Parietal lobe (tissue), 2 donors: ENCODE measurements at places on chromosomes 6 and 20. TPM values are rescaled to one million over a fixed set of nuclear protein-coding genes. Genes with fewer than 3 reads are reported as not detected.

The FAM184A gene
- 44.8 TPM for total RNA-seq

The AKAP7 gene
- 90.1 TPM for total RNA-seq

The C6orf52 gene
- not detected for total RNA-seq

The PLTP gene
- 13.5 TPM for total RNA-seq

The NINL gene
- total RNA-seq, result 46.6 TPM

The BMP2 gene
- total RNA-seq, result 2.5 TPM
